Caudate nucleus (tissue), 63 donors: ENCODE measurements at places on chromosomes 5 and 9.

DNA sequence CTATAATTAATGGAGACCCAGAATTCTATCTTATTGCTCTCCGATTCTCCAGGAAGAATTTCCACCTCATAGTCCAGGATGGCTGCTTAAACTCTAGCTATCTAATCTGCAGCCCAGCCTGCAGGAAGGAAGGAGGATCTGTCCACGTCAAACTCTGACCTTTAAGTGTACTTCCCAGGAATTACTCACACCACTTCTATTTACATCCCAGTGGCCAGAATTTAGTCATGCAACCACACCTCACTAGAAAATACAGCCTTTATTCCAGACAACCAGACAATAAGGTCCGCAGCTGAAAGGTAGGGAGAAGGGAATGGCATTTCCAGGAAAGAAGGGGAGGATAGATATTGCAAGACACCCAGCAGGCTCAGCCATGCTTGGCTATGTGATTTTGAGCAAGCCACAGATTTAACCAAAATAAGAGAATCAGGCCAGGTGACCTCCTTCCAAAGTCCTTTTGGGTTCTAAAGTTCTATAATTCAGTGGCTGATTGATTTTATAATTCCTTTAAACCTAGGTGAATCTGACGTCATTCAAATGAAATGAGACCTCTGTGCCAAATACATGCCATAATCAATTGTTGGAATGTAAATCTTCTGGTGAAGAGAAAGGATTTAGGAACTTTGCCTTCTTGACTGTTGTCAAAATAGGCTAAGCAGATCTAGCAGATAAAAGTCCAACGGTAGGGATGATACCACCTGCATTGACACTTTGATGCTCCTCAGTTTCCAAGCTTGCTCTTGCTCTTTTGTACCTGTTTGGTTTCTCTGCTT is 3.7 kb upstream of the DENND1A start:
- DNase-seq: no peak

DNA sequence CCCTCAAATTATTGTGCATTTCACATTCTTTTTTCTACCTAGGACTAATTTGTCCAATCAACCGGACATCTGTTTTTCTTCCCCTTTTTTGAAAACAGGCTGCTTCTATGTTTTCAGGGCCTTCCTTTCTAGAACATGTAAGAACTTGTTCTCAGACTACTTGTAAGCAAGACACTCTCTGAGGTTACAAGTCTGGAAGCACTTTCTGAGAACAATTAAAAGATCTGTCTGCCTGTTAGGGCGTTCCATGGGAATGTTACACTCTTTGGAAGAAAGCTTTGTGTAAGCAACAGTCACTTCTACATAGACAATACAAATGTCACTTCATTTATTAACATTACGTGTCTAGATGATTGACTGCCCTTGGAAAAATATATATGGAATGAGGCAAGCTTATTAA is 50.9 kb upstream of the HSPB3 start:
- no peak for DNase-seq

- no peak for DNase-seq
These were observed 99.9 kb upstream of the BNC2 start for GRCh38 chr9:16970321-16970720.

DNA sequence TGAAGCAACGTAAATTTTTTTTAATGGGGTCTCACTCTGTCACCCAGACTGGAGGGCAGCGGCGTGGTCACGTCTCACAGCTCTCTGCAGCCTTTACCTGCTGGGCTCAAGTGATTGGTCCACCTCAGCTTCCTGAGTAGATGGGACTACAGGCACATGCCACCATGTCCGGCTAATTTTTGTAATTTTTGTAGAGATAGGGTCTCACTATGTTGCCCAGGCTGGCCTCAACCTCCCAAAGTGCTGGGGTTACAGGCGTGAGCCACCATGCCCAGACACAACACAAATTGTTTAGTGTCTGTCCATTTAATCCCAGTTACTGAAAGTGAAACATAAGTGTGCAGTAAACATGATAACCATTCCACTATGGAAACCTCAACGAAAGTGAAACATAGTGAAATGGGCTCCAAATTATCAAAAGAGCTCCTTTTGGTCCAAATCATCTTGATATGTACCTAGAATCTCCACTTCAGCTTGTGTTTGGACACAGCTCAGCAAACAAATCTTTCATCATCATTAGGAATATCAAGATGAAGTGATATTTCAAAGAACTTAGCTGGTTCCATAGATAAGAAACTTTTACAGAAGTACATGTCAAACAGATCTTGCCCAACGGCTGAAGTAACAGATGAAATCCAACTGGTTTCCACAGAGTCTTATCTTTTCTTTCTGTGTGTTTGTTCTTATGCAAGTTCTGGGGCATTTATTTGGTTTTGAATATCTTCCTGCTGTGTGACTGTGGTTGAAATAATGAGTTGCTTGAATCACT is 41.2 kb upstream of the PLPP1 start:
- no peak for DNase-seq

DNA sequence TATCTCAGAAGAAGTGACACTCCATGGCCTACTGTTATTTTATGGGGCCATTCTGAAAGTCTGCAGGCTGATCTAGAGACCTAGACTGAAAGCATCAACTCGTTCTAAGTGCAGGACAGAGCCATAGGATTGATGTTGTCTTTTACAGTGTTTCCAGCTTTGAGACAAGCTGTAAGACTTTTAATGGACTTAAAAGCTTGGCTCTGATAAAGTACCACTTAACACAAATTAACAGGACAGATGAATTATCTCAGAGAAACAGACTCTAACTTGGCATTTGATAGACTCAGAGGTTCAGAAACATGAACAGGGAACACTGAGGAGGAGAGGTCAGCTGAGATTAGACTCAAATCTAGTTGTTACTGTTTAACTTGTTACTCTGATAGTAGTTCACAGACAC is 203.2 kb downstream of the TLR4 start:
- DNase-seq: no peak

GRCh38 chr9:12882430-12882829 is 107.6 kb downstream of the LURAP1L start:
- no peak for DNase-seq

GRCh38 chr9:136931611-136932130 is 12.9 kb downstream of the FBXW5 start:
- DNase-seq: no peak

- DNase-seq: no peak
These were observed 4.4 kb downstream of the RAPGEF1 start for GRCh38 chr9:131735238-131736128.

DNA sequence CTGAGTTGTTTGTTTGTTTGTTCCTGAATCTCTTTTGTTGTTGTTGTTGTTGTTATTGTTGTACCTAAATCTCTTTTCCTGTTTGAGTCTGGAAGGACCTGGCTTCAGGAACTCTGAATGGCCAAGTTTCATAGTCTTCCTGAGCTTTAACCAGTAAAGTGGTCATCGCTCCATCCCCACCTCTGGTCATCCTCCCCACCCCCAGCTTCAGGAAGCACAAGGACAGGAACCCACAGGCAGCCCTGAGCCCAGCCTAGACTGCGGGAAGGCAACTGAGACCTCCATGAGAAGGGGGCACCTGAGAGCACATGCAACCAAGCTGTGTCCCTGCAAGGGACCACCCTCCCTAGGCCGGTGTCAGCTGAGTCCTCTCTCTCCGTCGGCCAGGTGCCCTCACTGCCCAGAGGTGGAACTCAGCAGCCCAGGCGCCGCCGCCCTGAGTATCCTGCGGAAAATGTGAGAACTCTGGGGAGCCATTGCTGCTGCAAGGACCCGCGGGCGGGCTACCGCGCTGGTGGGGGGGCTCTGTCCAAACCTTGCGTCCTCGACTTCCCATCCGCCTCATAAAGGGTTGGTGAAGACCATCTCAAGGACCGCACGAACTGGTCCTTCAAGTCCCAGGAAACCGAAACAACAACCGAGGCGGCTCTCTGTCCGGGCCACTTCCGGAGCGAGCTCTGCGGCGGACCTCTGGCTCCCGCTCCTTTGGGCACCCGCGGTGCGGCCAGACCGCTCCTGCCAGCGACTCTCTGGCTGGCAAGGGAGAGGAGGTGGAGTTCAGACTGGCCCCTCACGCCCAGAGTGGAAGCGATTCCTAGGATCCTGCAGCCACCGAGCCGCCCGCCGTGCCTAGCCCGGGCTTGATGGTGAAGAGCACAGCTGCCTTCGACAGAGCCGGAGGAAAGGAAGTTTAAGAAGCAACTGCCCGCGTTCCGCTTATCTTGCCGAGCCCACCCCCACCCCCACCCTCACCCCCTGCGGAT is 4.2 kb downstream of the BARX1 start:
- no peak for DNase-seq

GRCh38 chr9:16268067-16268881 is 602.2 kb downstream of the BNC2 start:
- no peak for DNase-seq

GRCh38 chr5:14089198-14089597 is 53.9 kb upstream of the TRIO start:
- DNase-seq: no peak

GRCh38 chr9:114282104-114282485 is 40.8 kb upstream of the ORM1 start:
- no peak for DNase-seq
